ENCODE measurements at places on chromosomes 1 and 21.

DNA sequence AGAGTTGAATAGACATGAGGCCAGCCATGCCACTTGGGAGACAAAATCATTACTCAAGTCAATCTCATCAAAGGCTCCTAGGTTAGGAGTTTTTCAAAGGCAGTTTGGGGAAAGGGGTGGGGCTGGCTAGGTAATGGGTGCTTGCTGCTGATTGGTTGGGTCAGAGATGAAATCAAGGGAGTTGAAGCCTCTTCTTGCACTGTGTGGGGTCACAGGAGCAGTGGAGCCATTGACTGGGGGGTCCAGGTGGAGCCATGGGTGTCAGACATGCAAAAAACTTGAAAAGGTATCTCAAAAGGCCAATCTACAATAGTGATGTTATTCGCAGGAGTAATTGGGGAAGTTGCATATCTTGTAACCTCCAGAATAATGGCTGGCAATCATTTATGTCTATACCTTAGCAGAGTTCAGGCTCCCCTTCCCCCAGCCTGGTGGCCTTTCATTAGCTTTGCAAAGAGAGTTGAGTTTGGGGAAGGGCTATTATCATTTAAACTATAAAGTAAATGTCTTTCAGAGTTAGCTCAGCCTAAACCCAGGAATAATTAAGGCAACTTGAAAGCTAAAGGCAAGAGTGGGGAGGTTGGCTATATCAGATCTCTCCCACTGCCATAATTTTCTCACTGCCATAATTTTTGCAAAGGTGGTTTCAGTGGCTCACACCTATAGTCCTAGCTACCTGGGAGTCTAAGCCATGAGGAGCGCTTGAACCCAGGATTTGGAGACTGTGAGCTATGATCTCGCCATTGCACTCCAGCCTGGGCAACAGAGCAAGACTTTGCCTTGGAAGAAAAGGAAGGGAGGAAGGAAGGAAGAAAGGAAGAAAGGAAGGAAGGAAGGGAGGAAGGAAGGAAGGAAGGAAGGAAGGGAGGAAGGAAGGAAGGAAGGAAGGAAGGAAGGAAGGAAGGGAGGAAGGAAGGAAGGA, 7.8 kb upstream of the PINK1 start:
- no peak for DNase-seq

DNA sequence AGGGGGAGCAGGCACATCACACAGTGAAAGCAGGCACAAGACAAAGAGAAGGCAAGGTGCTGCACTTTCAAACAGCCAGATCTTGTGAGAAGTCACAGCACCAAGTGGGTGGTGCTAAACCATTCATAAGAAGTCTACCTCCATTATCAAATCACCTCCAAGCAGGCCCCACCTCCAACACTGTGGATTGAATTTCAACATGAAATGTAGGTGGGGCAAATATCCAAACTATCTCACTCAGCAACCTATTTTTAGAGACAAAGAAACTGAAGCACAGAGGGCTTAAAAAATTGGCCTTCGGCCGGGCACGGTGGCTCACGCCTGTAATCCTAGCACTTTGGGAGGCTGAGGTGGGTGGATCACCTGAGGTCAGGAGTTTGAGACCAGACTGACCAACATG, 90.4 kb downstream of the UBE2U start:
- no peak for DNase-seq

GRCh38 chr1:221631556-221631955, 110.3 kb downstream of the DUSP10 start:
- DNase-seq: no peak

DNA sequence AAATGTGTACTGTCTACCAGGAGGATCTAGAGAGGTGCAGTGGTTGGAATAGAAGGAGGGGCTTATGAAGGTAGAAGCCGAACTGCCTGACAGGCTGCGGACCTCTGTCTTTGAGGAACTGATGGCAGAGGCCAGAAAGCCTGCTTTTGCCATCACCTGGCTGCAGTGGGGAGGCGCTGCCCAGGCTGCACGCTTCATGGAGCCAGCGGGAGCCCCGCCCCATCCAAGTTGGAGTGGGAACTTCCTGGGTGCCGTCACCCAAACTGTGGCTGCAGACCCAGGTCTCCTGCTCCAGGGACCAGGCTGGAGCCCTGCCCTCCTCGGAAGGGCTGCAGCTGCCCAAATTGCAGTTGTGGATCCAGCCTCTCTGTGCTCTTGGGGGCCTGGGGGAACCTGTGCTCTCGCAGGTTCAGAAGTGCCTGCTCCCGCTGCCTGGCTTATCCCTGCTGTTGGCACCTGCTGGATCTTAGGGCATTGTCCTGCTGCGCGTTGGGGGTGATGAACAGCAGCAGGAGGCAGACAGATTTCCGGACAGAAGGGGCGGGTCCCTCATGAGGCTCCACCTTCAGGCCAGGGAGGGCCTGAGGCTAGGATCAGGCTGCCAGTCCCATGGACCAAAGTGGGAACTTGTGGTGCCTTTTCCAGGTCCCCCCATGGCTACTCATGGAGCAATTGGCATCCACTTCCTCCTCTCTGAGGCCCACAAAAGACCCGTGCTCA, 118.0 kb upstream of the PLPPR4 start:
- DNase-seq: no peak

GRCh38 chr1:1004780-1005697, 5.1 kb upstream of the HES4 start:
- no peak for DNase-seq

DNA sequence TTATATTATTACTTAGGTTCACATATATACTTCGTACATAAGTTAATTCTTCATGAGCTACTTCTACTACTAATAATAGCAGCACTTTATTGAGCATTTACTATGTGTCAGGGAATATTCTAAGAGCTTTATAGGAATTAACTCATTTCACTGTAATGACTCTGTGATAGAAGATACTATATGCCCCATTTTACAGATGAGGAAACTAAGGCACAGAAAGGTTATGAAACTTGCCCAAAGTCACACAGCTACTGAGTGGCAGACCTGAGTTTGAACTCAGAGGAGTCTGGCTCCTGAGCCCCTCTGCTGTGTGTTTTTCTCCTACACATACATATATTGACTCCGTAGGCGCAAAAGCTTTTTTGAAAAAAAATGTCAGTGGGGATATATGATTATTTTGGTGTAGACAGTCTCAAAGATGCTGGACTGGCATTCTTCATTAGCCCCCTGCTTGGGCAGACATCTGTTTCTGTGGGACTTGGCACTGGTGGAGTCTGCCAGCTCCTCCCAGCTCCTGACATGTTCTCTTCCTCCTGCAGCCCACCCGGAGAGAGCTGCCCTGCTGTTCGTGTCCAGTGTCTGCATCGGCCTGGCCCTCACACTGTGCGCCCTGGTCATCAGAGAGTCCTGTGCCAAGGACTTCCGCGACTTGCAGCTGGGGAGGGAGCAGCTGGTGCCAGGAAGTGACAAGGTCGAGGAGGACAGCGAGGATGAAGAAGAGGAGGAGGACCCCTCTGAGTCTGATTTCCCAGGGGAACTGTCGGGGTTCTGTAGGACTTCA, 70.9 kb downstream of the TCP10L start:
- no peak for DNase-seq

- DNase-seq: no peak
Observed at GRCh38 chr1:29932626-29933025, 696.3 kb downstream of the PTPRU start.

DNA sequence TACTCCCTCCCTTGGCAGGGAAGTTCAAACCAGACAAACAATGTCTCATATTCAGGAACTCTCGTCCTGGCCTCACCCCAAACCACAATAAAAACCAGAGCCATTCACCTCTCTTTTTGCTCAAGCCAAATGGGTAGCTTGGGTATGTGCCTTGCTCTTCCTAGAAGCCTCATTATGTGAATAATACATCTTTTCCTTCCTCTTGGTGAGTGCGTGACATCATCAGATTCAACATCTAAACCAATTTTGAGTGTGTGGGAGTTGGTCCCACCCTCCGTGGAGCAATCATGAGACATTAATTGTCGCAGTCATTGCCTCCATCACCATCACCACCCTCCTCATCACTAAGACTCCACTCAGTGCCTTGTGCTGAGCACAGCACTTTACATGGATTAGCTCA, 482.9 kb downstream of the PTPRU start:
- peak; percentile 89 for DNase-seq

DNA sequence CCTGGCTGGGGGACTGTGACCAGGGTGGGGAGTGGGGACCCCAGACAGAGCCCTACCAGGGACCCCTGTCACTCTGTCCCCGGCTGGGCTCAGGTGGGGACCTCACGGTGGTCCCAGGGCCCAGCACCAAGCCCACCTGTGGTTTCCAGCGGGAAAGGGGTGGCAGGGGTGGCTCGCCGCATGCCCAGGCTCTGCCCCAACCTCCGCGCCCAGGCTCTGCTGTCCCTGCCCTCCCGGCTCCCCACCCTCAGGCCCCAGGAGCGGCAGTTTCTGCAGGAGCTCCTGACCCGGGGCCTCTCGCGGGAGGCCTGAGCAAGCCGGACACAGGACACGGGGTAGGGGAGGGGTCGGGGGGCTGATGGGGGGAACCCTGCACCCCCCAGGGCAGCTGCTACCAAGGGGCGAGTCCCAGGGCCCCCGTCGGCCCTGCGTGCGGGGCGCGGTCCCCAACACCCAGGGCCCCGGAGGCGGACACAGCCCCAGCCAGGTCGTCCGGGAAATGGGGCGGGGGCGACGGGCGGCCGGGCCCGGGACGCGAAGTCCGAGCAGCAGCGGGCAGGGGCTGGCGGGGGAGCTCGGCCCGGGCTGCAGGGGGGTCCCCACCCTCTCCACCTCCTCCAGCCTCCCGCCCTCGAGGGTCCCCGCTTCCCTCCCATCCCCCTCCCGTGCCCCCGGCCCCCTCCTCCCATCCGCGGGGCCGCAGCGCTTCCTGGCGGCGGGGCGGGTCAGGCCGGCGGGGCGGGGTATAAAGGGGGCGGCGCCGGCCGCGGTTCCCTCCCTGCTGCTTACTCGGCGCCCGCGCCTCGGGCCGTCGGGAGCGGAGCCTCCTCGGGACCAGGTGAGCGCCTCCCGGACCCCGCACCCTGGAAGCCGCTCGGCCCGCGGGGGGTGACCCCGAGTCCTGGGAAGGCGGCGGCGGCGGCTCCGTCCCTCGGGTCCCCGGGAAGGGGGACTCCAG, at the start of gene COL6A2:
TSS of gene COL6A2 (plus strand) at position 777 of the 958 bp plus-strand sequence.
- DNase-seq: peak; percentile 72

DNA sequence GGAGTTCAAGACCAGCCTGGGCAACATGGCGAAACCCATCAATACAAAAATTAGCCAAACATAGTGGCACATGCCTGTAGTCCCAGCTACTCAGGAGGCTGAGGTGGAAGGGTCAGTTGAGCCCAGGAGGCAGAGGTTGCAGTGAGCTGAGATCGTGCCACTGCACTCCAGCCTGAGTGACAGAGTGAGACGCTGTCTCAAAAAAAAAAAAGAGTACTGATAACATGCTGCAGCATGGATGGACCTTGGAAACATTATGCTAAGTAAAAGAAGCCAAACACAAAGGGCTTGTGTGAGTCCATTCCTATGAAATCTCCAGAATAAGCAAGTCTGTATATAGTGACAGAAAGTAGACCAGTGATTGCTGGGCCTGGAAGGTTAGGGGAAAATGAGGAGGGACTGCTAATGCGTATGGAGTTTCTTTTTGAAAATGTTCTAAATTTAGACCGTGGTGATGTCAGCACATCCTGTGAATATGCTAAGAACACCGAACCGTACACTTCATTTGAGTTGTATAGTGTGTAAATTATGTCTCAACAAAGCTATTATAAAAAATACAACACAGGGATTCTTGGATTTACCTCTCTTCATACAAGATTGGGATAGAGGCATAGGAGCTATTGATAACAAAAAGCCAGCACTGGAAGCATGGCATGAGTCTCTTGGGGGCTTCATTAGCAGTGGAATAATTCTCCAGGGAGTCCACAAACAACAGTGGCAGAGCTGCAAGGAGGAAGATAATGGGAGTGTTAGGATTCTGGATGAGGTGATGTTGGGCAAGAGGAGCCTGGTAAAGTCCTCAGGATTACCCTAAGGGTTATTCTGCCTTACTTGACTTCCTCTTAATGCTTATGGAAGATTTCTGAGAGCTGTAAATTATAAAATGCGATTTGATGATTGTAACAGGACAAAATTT, 73.5 kb downstream of the TTC3 start:
- no peak for DNase-seq

- DNase-seq: no peak
Observed at GRCh38 chr1:81032973-81033425, 767.7 kb upstream of the ADGRL2 start.

GRCh38 chr1:161483361-161483760, 21.9 kb upstream of the FCGR2A start:
- no peak for DNase-seq

GRCh38 chr1:28887419-28887834, 26.9 kb upstream of the EPB41 start:
- DNase-seq: no peak

GRCh38 chr1:230067871-230068620, 1.0 kb downstream of the GALNT2 start:
- no peak for DNase-seq

GRCh38 chr1:110298991-110299390, 40.2 kb upstream of the RBM15 start:
- peak; percentile 45 for DNase-seq

- DNase-seq: no peak
Observed at GRCh38 chr1:61158591-61158990, 76.2 kb downstream of the NFIA start.

- DNase-seq: no peak
Observed at GRCh38 chr1:24557711-24558131, 1.8 kb downstream of the NCMAP start.

DNA sequence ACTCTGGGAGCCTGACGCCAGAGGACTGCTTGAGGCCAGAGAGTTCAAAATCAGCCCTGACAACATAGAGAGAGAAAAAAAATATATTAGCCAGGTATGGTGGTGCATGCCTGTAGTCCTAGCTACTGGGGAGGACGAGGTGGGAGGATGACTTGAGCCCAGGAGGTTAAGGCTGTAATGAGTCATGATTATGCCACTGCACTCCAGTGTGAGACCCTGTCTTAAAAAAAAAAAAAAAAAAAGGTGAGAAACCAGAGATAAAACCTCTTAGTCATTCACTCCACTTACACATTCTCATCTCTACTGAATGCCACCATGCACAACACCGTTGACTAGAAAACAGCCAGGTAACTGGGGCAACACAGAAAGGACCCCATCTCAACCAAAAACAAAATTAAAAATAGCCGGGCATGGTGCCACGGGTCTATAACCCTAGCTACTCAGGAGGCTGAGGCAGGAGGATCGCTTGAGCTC, 178.1 kb downstream of the SLC45A1 start:
- peak; percentile 33 for DNase-seq

- DNase-seq: peak; percentile 1
Observed at GRCh38 chr1:18557621-18558465, 72.8 kb upstream of the PAX7 start.

- DNase-seq: no peak
Observed at GRCh38 chr1:90724926-90725656, 8.0 kb upstream of the BARHL2 start.

GRCh38 chr1:240294566-240294965, 202.9 kb downstream of the FMN2 start:
- DNase-seq: no peak

DNA sequence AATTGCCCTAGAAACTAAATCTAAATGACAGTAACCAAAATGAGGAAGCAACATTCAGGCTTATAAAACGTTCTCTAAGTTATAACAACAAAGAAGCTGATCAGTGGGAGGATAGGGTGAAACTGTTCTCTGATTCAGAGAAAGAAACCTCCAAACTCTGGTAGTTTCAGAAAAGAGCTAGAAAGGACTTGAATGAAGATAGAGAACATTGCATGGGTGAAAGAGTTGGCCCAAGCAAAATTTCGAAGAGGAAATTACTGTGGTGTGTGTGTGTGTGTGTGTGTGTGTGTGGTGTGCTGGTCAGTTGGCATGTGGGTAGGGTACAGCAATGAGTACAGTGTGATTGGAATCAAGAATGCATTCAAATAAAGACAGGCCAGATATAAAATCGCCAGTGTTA, 16.5 kb upstream of the SPAG17 start:
- DNase-seq: no peak

Data from fibroblast of mammary gland (primary cell).